Activated T-cell treated with anti-CD3 and anti-CD28 coated beads for 1 hour (primary cell): ENCODE measurements at places on chromosomes 5 and 9.

- DNase-seq = no peak
These were observed 23.0 kb downstream of the SV2C start for GRCh38 chr5:76106149-76106548.

DNA sequence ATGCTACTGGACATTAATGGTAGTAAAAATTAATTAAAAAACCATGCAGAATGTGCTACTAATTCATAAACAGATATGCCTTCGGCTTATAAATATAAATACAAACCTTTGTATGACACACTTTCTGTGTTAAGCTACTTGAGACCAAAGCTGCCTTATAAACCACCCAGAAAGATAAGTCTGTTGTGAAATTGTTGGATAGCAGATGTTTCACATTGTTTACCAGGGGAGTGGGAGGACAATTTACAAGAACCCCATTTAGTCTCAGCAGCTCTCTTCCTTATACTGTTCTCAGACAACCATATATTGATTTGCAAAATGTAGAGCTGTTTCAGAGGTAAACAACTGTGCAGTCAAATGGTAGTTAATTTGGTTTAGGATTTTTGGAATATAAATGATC, 524.4 kb downstream of the PRR16 start:
- DNase-seq = no peak

DNA sequence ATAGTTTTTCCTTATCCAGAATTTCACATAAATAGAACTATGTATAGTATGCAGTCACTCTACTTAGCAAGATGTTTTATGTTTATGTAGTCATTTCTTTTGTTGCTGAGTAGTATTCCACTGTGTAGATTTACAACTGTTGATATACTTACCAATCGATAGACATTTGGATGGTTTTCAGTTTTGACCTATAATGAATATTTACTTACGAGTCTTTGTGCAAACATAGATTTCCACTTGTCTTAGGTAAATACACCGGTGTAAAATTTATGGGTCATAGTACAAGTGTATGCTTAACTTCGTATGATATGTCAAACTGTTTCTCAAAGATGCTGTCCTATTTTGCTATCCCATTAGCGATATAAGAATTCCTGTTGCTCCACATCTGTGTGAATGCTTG, 19.7 kb upstream of the OR2K2 start:
- no peak for DNase-seq

DNA sequence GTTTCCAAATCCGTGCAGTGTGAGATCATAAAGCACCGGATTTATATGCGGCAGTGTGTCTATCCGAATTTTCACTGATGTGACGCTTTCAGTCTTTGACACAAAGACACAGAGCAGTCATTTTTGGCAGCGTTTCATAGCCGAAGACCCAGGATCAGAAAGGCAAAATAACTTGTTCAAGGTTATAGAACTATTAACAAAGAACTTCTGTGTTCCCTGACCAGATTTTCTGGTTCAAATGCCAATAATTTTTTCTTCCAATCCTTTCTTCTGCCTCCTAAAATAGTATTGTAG, 1.1 kb upstream of the MARCHF11 start:
- DNase-seq = no peak

DNA sequence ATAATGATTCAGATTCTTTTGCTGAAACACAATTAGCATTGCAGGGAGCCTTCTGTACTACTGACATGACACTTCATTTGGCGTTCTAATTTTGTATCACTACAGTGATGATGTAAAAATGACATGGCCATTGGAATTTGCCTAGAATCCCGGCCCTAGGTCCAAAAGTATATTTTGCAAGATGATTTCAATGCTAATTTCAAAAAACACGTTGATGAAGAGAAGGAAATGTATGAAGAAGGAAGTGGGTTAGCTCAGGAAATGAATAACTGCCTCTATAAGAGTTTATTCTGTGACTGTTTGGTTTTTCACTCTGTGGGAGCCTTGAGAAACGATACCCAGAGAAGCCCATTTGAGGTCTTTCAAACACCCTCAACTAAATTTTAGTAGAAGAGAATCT, 59.3 kb downstream of the OSTF1 start:
- DNase-seq = no peak

DNA sequence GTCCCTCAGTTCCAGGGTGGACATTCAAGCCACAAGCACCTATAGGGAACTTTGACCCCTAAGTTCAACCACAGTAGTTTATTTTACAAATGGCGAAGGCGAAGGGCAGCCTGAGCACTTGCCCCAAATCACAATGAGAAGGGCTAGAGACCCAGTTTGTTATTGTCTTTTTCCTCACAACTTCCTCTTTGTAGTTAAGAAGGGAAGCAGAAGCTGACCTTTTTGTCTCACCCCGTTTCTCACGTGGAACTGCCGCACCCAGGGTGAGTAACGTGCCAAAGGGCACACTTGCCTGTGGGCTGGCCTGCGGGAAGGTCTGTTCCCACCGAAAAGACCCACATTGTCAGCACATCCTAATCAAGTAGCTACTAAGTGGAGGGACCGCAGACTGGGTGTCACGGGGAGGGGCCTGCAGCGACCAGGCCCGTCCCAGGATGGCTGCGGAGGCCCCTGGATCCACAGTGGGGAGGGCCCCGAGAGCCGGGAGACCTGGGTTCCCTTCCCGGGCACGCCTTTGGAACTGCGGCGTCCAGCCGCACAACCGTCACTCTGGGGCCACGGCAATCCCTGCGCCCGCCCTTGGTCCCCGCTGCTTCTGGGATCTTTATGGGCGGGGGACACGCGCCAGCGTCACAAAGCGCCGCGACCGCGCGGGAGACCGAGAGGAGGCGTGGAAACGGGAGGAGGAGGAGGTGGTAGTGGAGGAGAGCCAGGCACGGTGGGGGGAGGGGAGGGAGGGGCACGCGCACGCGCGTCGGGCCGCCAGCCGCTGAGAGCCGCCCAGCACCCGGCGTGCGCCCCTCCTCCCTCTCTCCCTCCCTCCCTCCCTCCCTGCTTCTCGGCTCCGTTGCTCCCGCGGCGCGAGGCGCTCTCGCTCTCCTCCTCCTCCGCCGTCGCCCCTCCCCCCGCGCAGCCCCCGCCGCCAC, at the start of gene UBE2R2:
Gene UBE2R2 (plus strand): TSS at position 834 of the 926 bp plus-strand sequence. CDS start 598 bp downstream, outside the sequence.
- peak; percentile 93 for DNase-seq

DNA sequence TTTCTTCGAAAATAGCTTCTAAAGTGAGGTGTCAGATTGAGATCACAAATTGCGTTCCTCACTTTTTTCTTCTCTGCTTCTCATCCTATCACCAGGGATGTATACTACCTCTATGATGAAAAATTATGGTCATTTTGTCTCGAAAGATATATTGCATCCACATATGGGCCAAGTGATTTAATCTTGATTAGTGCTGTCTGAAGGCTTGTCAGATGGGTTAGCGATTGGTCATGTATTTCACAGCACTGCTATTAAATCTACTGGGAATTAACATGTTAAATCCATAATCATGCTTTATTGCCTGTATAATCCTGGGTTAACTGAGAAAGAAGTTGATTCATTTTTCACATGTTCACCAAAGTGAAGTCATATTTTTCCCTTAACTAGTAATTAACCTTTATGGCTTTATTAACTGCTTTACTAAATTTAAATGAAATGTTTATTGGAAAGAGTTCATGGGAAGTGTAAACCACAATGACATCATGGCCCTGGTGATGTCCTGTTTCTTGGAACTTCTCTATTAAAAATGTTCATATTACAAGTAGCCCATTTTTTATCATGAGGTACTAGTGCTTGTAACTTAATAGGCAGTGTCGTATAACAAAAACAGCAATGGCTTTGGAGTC, 193.3 kb downstream of the SMC2 start:
- DNase-seq = no peak

- no peak for DNase-seq
These were observed 1180.2 kb downstream of the CDH12 start for GRCh38 chr5:21672911-21673310.

GRCh38 chr5:161446655-161447054, 99.9 kb downstream of the GABRB2 start:
- DNase-seq = no peak

DNA sequence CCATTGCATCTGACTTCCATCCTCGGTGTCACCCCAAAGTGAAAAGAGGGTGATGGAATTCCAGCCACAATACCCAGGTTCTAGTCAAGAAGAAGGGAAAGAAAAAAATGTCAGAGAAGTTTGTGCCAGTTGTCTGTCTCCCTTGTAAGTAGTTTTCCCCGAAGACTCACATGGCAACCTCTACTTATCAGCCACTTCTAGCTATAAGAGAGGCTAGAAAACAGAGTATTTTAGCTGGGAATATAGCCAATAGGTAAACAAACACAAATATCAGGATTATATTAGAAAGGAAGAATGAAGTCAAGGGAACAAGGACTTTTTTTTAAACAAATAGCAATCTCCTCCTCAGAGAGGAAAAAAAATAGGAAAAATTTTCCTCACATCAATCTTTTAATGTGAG, 12.2 kb upstream of the ISL1 start:
- no peak for DNase-seq

DNA sequence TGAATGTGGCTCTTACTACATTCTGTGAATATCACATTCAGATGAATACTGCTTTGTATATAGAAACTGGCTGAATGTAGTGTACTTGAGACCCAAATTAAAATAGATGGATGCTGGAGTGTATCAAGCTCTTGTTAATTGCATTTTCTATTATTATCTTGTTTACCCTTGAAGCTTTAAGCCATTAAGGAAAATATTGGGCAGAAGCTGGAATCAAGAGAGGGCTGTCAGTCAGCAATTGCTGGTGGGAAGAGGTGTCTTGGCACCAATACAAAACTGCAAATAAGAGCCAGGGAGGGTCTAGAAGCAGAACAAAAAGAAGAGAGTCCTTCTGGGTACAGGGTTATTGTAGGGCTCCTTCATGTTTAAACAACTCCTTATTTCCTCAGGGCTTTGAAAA, 38.8 kb downstream of the MUSK start:
- DNase-seq = no peak

DNA sequence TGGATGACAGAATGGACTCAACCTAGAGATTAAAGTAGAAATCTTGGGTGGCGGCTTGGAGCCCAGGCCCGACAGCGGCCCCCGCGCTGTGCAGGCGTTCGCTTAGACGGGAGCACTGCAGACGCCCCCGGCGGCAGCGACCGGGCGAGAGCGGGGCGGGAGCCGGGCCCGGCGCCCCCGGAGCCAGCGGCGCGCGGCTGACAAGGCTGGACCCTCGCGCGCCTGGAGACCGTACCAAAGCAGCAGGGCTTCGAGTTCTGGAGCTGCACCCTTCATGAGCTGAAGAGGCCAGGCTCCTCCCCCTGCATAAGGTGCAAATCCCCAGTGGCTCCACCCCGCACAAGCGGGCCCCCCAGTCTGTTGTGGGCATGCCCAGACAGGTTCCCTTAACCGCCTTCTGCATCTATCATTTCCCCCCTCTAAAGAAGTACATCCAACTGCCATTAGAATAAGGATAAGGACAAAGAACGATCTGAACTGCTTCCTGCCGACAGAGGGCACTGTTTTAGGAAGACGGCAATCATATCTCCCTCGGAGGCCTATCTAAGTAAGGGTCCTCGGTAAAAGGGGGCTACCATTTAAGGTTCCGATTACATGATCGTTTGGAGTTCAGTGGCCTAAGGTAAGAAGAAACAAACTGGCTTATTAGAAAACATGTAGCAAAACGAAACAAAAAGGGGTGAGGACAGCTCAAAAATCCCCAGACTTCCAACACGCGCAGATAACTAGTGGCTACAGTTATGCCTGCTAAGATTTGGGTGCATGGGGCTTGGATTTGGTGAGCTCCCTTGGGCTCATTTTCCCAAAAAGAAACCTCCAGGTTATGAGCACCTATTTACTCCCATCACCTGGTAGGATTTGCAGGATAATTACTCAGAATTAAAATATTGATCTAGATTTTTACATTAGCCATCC, 66.3 kb downstream of the RGMB start:
- no peak for DNase-seq

DNA sequence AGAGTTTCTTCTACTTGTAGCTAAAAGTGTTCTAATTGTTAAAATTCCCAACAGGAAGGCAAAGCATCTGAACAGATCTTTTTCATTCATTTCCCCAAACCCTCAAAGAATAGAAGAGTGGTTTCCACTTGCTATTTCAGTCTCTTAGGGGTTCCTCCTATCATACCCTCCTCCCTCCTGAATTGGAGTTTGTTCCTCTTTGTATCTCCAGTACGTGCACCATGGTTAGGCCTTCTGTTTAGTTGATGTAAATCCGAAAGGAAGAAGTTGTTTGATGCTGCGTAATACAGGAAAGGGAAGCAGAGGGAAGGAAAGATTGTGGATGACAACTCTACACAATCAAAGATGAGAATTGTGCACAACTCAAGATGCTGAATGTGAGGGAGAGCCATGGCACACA, 303.6 kb downstream of the PIK3R1 start:
- no peak for DNase-seq

DNA sequence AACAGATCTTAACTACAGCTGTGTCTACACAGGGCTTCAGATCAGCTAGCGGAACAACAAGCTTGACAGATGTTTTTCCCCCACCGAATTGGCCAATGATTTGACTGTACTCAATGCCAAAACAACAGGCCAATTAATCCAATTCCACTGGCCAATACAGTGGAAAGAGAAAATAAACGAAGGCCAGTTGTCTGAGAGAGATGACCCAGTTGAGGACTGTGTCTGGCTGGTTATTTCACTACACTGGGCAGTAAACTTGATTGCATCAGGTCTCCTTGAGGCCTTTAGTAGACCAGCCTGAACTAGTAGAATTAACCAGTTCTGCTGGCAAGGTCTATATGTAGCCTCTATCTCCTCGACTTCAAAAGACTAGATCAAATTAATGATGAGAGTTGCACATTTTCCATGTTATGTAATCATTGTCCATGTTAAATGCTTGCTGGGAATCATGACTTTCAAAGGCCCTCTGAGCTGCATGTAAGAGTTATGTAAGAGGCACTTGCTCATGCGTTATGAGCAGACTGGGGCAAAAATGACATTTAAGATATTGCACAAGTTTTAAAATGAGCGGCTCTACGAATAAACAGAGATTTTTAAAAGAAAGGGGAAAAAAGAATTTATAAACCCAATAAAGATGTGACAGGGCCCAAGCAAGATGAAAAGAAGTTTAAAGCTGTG, 28.3 kb downstream of the SMIM23 start:
- DNase-seq = no peak

- no peak for DNase-seq
These were observed 31.4 kb downstream of the ZCCHC7 start for GRCh38 chr9:37151812-37152211.

DNA sequence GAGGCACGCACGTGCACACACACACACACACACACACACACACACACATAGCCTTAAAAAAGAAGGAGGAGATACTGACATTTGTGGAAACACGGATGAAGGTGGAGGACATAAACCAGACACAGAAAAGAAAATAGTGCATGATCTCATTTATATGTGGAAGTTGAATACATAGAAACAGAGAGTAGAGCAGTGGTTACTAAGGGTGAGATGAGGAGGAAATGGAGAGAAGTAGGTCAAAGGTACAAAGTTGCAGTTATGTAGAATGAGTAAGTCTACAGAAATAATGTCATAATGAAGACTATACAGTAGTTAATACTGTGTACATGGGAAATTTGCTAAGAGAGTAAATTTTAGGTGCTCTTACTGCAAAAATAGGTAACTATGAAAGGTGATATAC, 412.2 kb upstream of the CDH9 start:
- no peak for DNase-seq

- no peak for DNase-seq
These were observed 304.4 kb upstream of the SMC2 start for GRCh38 chr9:103789686-103790085.
